ENCODE measurements at places on chromosomes 1 and 21. TPM values are rescaled to one million over a fixed set of nuclear protein-coding genes. Genes with fewer than 3 reads are reported as not detected.

The CRP gene
- not detected for total RNA-seq

The MTF1 gene
- 23.8 TPM for total RNA-seq

The ALX3 gene
- not detected for total RNA-seq

The CFHR1 gene
- not detected for total RNA-seq

The CMPK1 gene
- 134 TPM for total RNA-seq

The C21orf58 gene
- 27.4 TPM for total RNA-seq

The CACNA1S gene
- not detected for total RNA-seq

The HES3 gene
- total RNA-seq, result not detected

The DENND2C gene
- 0.73 TPM for total RNA-seq

The XCL2 gene
- total RNA-seq, result 1.5 TPM

- DNase-seq, result no peak
Observed at GRCh38 chr1:228405200-228405978, 1.2 kb downstream of the TRIM11 start.

DNA sequence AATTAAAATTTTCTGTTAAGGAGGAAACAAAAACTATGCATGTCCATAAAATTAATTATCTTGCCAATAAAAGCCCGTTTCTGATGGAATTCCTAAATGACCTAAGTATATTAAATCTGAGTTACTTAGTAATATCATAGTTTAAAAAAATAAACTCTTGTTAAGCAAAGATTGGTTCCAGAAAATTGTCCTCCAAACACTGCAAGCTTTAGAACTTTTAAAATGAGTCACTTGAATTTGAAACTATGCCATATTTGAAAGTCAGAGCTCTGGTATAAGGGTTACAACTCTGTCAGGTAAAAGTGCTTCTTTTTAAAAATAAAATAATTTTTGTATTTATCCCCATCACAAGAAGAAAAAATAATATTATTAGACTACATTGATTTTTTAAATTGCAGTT, 409.5 kb downstream of the PLPP3 start:
- DNase-seq, result no peak

- DNase-seq, result no peak
Observed at GRCh38 chr1:194227161-194227560, 1040.7 kb upstream of the B3GALT2 start.

- peak; percentile 71 for DNase-seq
Observed at GRCh38 chr1:15272009-15272781, 25.2 kb downstream of the FHAD1 start.

DNA sequence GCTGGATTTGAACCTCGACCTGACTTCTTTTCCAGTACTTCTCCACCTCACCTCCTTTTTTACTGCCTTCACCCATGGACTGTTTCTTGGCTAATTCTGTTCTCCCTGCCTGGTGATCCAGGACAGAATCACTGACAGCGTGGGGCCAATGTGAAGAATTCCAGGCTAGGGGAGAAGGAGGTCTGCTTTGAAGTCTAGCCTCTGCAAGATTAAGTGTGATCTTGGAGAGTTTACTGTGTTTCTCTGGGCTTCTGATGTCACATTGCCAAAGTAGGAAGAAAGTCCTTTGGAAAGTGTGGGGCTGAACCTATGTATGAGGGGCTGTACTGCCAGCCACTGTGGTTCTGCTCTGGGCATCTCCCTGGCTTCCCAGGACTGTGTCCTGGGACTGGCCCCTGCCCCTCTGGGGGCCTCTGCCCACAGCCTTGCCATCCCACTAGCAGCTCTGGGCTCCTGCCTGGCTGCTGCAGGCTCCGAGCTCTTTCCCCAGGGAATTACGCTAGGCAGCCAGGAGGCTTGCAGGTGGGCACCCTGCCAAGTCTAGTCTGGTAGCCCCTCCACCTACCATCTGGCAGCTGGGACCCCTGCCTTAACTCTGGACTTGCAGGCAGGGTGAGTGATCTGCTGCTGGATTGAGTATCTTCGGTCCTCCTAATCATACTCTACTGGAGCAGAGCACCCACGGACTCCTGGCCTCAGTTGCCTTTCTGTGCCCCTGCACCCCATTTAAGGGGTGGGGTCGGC, 52.2 kb downstream of the YARS1 start:
- no peak for DNase-seq

DNA sequence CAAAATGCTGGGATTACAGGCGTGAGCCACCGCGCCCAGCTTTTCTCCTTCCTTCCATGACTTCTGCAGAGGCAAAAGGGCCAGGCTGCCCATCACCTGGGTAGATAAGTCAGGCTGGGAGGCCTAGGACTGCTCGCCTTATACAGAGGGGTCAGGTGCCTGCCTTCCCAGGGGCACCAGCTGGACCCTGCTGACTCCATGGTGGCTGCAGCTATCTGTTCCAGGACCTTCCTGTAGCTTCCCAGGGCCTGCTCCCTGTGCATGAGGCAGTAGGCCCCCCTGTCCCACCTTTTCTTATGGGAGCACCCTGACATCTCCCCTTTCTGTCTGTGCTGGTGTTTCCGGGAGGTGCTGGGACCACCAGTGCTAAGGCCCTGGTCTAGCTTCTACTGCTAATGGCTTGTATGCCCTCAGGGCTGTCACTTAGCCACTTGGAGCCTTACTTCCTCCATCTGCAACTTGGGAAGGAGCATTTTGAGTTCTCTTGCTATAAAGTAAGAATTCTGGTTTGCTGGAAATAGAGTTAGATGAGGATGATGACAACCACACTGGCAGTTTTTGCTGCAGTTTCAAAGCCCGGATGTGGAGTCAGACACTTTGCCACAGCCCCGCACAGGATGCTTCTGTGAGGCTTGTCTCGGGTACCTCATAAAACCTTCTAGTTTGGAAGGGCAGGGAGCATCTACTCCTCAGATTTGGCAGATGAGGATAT, 14.4 kb downstream of the SOX13 start:
- DNase-seq, result no peak

GRCh38 chr1:194846488-194846887, 1660.1 kb upstream of the B3GALT2 start:
- no peak for DNase-seq

DNA sequence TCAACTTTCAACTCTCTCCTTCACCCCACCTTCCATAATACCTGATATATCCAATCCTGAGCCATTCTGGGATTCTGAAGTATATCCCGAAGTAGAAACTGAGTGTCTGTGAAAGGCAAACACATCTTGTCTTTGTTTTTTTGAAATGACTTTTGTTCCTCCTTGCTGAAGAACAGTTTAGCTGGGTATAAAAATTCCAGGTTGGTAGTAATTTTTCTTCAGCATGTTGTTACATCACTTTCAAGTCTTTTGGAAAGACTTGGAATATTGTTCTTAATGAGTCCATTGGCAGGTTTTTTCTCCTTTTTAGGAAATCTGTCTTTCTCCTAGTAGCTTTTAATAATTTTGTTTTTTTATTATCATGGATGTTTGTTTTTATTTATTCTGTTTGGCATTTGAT, 32.7 kb downstream of the CRYAA start:
- DNase-seq, result no peak

GRCh38 chr21:14620152-14620551, 74.0 kb upstream of the SAMSN1 start:
- peak; percentile 8 for DNase-seq

GRCh38 chr1:24438423-24438901, 22.9 kb downstream of the NIPAL3 start:
- no peak for DNase-seq

GRCh38 chr1:15681349-15682292, 2.5 kb upstream of the PLEKHM2 start:
- no peak for DNase-seq

DNA sequence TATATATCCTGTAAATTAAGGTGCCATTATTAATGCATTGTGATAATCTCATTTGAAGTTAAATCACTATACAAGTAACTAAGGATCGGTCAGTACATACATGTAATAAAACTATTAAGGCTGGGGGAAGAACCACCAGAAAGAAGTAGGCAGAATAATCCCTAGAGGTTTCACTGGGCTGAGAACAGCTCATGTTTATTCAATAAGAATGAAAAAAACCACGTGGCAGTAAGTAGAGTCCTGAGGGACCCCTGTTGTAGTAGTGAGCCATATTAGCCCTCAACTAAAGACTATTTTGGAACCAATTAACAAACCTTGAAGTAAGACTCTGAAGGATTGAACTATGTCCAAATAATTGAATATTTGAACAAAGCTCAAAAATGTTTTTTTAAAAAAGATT, 46.9 kb upstream of the ADAM30 start:
- DNase-seq, result no peak
